ENCODE measurements at places on chromosomes 7 and 10. TPM values are rescaled to one million over a fixed set of nuclear protein-coding genes. Genes with fewer than 3 reads are reported as not detected.

Gene TRIM50
- not detected for total RNA-seq

Gene RSBN1L
- 19.7 TPM for total RNA-seq

Gene RNLS
- total RNA-seq: 11.3 TPM

Gene CABCOCO1
- 0.26 TPM for total RNA-seq

Gene NDUFA5
- 45.4 TPM for total RNA-seq

Gene LFNG
- 0.33 TPM for total RNA-seq

Gene MAGI2
- 17.0 TPM for total RNA-seq

GRCh38 chr7:32319012-32319382 lies 171.2 kb downstream of the LSM5 start:
- H3K4me1 ChIP-seq: no peaks in the 10 kb centered on the region
- H3K27me3 ChIP-seq: peaks cover 4% of the 10 kb centered on the region
- H3K27ac ChIP-seq: no peak overlapping the region
- no peak for DNase-seq
- H3K36me3 ChIP-seq: no peaks in the 10 kb centered on the region

DNA sequence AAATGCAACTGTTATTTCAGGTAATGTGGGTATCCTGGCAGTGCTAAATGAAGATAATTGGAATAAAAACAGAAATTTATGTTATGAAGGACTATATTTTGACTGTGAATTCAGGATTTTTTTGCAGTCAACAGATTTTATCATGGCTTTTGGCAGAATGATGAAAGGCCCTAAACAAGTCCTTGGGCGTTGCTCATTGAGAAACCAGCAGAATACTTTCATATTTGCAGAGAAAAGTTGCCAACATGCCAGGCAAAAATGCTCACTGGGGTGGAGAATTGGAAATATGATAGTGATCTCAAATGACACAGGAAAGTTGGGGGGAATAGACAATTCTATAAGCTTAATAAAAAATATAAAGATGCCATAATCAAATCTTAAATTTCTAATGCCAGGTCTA lies 121.1 kb downstream of the GPR85 start:
- no peak overlapping the region for H3K27ac ChIP-seq
- DNase-seq: no peak

DNA sequence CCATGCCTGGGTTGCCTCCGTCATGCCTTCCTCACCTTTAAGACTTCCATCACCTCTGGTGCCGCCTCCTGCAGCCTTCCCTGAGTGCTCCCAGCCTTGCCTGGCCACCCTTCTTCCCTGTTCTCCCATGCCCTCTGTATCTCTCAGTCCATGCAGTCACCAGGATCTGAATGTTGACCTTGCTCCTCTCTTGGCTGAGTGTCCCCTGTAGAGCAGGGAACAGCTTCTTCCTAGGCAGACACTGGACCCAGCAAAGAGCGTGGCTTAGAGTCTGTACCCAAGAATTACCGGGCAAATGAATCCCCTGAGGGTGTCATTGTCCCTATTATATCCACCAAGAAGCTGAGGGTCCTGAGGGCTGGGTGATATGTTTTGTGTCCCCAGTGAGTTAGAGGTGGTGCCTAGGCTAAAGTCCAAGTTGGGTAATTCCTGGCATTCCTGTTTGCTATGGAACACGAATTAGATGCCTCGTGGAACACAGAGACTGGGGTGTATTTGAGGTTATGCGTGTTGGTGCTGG lies 505.6 kb downstream of the RPS24 start:
- no peaks in the 10 kb centered on the region for H3K27me3 ChIP-seq
- peaks cover 20% of the 10 kb centered on the region for H3K4me1 ChIP-seq
- H3K36me3 ChIP-seq: no peaks in the 10 kb centered on the region
- no peak overlapping the region for H3K4me3 ChIP-seq
- no peak overlapping the region for H3K27ac ChIP-seq
- DNase-seq: no peak

GRCh38 chr10:69004821-69005220 lies 16.2 kb downstream of the KIFBP start:
- H3K4me1 ChIP-seq: peaks cover 6% of the 10 kb centered on the region
- peak; percentile 83 for DNase-seq
- peaks cover 8% of the 10 kb centered on the region for H3K36me3 ChIP-seq
- no peaks in the 10 kb centered on the region for H3K27me3 ChIP-seq
- no peak overlapping the region for H3K4me3 ChIP-seq
- H3K27ac ChIP-seq: no peak overlapping the region

DNA sequence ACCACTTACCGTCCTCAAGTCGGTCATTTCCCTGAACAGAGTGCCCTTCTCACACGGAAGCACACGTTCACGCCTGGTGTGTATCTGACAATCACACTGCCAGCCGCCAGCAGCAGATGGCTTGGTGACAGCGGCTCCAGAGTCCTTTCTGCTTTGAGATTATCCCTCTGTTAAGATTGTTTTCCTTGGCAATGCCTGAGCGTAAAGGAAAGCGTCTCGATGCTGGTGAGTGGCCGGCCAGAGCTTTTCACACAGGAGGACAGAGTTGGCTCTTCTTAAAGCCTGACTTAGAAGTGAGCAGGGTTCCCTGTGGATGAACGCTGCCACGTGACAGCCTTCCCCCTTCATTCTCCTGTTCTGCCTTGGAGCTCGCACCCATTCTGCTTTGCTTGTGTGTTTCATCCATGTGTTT lies 22.1 kb upstream of the PRKAR1B start:
- H3K4me3 ChIP-seq: no peak overlapping the region
- H3K27me3 ChIP-seq: no peaks in the 10 kb centered on the region
- peaks cover 2% of the 10 kb centered on the region for H3K36me3 ChIP-seq
- H3K4me1 ChIP-seq: no peaks in the 10 kb centered on the region

DNA sequence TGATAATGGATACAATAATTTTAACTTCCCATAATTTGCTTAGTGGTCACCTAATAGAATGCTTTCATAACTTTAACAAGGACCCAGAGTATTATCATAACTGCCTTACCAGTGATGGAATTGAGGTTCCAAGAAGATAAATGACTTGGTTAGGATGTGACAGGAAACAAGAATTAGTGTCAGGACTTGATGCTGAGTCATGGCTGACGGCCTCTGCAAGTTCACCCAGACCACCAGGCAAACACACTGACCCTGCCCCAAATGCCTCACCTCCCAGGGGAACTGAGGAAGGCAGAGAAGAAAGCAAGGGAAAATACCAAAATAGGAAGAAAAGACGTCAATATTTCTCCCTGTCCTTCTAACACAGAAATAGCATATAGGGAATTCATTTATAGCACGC lies 636.3 kb downstream of the PARD3 start:
- peaks cover 5% of the 10 kb centered on the region for H3K4me1 ChIP-seq
- H3K4me3 ChIP-seq: no peak overlapping the region
- peak; percentile 41 for DNase-seq
- H3K36me3 ChIP-seq: no peaks in the 10 kb centered on the region
- no peak overlapping the region for H3K27ac ChIP-seq

GRCh38 chr7:143485500-143485899 lies 7.8 kb downstream of the TAS2R41 start:
- peak; percentile 74 for DNase-seq
- H3K36me3 ChIP-seq: no peaks in the 10 kb centered on the region
- no peaks in the 10 kb centered on the region for H3K27me3 ChIP-seq
- no peak overlapping the region for H3K4me3 ChIP-seq

GRCh38 chr10:43888586-43888985 lies 239.9 kb upstream of the ZNF32 start:
- peak; percentile 96 for DNase-seq
- no peak overlapping the region for H3K4me3 ChIP-seq
- H3K4me1 ChIP-seq: peaks cover 18% of the 10 kb centered on the region

DNA sequence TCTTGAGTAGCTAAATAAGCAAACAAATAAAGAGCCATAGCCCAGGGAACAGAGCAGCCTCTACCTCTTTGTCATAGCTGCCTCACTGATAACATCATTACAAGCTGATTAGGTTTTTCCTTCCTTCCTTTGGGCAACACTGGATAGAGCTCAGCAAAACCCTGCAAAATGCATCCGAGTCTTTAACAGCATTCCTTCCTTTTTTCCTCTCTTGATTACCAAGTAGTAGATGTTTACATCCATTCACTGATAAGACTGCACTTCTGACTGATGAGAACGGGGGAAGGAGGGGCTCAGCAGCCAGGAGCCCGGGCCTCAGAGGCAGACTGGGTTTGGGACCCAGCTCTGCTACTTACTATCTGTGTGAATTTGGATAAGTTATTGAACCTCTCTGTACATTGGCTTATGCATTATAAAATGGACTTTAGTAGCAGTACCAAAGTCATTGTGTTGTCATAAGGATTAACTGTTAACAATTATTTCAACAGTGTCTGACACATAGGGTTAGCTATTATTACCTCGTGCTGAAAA lies 214.2 kb downstream of the ANK3 start:
- H3K27me3 ChIP-seq: no peaks in the 10 kb centered on the region
- no peak overlapping the region for H3K27ac ChIP-seq
- H3K4me3 ChIP-seq: no peak overlapping the region
- peak; percentile 40 for DNase-seq
- H3K4me1 ChIP-seq: no peaks in the 10 kb centered on the region

DNA sequence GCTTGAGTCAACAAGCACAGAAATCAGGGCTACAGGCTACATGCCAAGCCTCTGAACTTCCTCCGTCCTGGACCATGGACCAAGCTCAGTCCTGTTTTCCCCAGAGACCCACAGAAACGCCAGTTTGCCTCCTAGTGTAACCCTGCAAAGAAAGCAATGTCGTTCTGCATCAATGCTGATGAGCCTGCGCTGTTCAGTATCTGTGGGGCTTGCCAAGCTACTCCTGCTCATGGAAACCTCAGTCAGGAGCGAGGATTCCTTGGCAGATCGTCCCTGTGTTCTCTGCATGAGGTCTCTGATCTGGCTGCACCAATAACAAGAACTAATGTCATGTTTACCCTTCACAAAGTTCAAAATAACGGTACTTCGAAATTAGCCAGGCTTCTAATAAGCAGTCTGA lies 495.5 kb upstream of the C7orf33 start:
- H3K36me3 ChIP-seq: no peaks in the 10 kb centered on the region
- no peaks in the 10 kb centered on the region for H3K27me3 ChIP-seq
- no peak overlapping the region for H3K27ac ChIP-seq
- no peaks in the 10 kb centered on the region for H3K4me1 ChIP-seq

GRCh38 chr10:72077275-72077990 lies 10.9 kb downstream of the SPOCK2 start:
- H3K36me3 ChIP-seq: no peaks in the 10 kb centered on the region
- H3K4me3 ChIP-seq: no peak overlapping the region
- peaks cover 2% of the 10 kb centered on the region for H3K27me3 ChIP-seq
- H3K4me1 ChIP-seq: no peaks in the 10 kb centered on the region

GRCh38 chr7:45156516-45157272 lies 897 bp upstream of the RAMP3 start:
- no peak overlapping the region for H3K27ac ChIP-seq
- no peak for DNase-seq
- no peaks in the 10 kb centered on the region for H3K4me1 ChIP-seq
- no peak overlapping the region for H3K4me3 ChIP-seq

DNA sequence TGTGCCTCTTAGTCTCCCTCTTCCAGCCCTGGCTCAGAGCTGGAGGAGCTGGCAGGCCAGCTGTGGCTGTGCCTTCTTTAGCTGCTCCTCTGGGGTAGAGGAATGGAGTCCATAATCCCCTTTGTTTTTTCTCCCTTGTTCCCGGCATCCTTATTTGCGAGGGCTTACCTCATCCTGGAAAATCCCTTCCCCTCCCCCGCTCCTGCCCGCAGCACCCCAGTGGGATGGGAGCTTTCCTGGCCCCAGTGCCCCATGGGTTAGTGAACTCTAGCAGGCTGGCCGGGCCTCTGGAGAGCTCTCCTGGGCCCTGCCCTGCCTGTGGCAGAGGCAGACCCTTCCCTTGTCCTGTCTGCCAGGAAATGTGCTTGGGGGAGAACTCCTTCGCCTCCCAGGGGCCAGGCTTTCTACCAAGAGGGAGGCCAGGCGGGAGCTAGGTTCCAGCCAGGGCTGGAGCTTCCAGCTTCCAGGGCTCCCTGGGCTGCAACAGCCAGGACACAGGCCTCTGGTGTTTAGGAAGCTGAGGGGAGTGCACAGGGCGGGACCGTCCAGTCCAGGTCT lies 16.5 kb upstream of the TRIM8 start:
- peak; percentile 62 for DNase-seq
- peaks cover 60% of the 10 kb centered on the region for H3K4me1 ChIP-seq
- no peak overlapping the region for H3K4me3 ChIP-seq
- H3K36me3 ChIP-seq: peaks cover 2% of the 10 kb centered on the region
- no peaks in the 10 kb centered on the region for H3K27me3 ChIP-seq
- H3K27ac ChIP-seq: peak overlapping the region; percentile 83

DNA sequence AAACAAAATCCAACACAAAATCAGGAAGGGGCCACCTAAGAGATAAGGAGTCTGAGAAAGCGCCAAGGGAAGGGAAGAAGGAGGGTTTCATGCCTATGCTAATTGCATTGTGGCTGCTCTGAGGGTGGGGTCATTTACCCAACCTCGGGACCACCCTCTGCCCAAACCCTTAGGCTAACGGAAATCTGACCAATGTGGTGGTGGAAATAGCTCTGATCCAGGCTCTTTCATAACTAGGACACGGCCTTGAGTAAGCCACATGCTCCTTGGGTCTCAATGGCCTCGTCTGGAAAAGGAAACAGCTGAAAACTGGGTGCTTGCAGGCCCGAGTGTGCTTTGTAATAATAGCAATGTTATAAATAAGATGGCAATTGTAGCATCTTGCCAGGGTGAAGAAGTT lies 14.9 kb upstream of the SRGN start:
- no peaks in the 10 kb centered on the region for H3K27me3 ChIP-seq
- no peak overlapping the region for H3K4me3 ChIP-seq
- no peaks in the 10 kb centered on the region for H3K4me1 ChIP-seq
- H3K27ac ChIP-seq: no peak overlapping the region
- no peak for DNase-seq
- H3K36me3 ChIP-seq: no peaks in the 10 kb centered on the region

- no peaks in the 10 kb centered on the region for H3K36me3 ChIP-seq
- no peaks in the 10 kb centered on the region for H3K4me1 ChIP-seq
- H3K27ac ChIP-seq: no peak overlapping the region
- DNase-seq: peak; percentile 21
- no peaks in the 10 kb centered on the region for H3K27me3 ChIP-seq
- H3K4me3 ChIP-seq: no peak overlapping the region
Measured at GRCh38 chr10:80324086-80324485, 32.5 kb downstream of the DYDC1 start.

DNA sequence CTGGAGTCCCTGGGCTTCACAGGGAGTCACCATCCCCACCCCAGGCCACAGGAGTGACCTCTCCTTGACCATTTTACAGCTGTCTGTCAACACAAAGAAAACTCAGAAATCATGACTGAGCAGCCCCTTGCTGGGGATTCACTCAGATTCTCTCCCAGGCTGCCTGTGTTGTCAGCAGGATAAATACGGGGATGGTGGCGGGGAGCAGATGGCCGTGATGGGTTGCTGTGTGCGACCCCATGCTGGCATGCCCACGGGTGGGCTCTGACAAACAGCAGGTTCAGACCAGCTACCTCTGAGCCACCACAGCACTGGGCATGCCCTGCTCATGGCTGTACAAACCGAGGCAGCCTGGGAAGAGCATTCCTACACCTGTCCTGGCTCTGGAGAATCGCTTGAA lies 136.1 kb downstream of the SLIT1 start:
- no peaks in the 10 kb centered on the region for H3K4me1 ChIP-seq
- no peaks in the 10 kb centered on the region for H3K36me3 ChIP-seq

DNA sequence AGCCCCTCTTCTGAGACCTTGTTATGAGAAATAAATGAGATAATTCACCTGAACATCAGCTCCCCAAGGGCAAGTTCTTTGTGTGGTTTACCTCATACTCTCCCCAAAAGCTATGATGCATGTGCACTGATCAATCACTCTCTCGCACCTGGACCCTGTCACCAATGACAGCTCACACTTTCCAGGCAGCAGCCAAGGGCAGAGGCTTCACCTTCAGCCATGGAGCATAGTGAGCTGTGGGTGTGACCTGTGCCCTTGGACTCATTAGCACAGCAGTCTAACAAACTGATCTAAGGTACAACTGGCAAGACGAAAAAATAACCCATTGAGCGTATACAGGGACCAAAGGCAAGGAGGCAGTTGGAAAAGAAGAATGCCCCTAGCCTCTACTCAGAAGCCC lies 17.0 kb downstream of the PDE1C start:
- H3K27me3 ChIP-seq: no peaks in the 10 kb centered on the region
- H3K4me3 ChIP-seq: no peak overlapping the region
- DNase-seq: no peak
- H3K36me3 ChIP-seq: no peaks in the 10 kb centered on the region
